ENCODE measurements at places on chromosomes 7 and 10. TPM values are rescaled to one million over a fixed set of nuclear protein-coding genes. Genes with fewer than 3 reads are reported as not detected.

Gene HOXA6
- not detected for total RNA-seq

Gene C10orf62
- not detected for total RNA-seq

GRCh38 chr7:107526672-107527071 lies 37.0 kb downstream of the COG5 start:
- ATAC-seq, result no peak

- ATAC-seq, result peak; percentile 89
These were observed 1.1 kb upstream of the ARL4A start for GRCh38 chr7:12686234-12686890.

DNA sequence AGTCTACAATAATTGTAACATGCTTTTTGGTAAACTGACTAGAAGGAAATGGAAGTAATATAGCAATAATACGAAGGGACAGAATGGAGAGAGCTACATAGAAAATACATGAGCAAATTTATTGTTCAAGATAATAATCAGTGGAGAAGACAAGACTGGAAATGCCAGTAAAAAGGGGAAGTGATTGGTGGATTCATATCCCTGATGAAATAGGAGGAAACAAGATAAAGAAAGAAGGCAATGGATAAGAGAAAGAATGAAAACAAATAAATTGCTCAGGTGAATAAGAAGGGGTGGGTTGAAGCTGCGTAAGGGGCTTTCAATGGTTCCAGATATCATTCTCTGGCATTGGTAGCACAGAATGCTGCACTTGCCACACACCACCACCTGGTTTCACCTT lies 135.9 kb downstream of the LRRN3 start:
- ATAC-seq, result no peak

All from gastroesophageal sphincter (tissue), 4 donors.